ENCODE measurements at places on chromosomes 6 and 20.

- H3K4me3 ChIP-seq: no peak overlapping the region
- no peaks in the 10 kb centered on the region for H3K27me3 ChIP-seq
- no peaks in the 10 kb centered on the region for H3K36me3 ChIP-seq
These were observed 12.3 kb upstream of the PRIM2 start for GRCh38 chr6:57305107-57305506.

GRCh38 chr6:32566957-32567356, 22.7 kb downstream of the HLA-DRB1 start:
- H3K4me3 ChIP-seq: no peak overlapping the region
- no peak for DNase-seq
- no peaks in the 10 kb centered on the region for H3K27me3 ChIP-seq
- no peak overlapping the region for H3K27ac ChIP-seq
- no peaks in the 10 kb centered on the region for H3K4me1 ChIP-seq
- H3K36me3 ChIP-seq: no peaks in the 10 kb centered on the region

GRCh38 chr20:37697314-37697713, 3.5 kb downstream of the CTNNBL1 start:
- DNase-seq: no peak
- H3K4me1 ChIP-seq: peaks cover 14% of the 10 kb centered on the region
- H3K27ac ChIP-seq: no peak overlapping the region
- H3K4me3 ChIP-seq: no peak overlapping the region
- no peaks in the 10 kb centered on the region for H3K27me3 ChIP-seq

GRCh38 chr6:135210632-135211305, 29.7 kb downstream of the MYB start:
- no peaks in the 10 kb centered on the region for H3K27me3 ChIP-seq
- no peaks in the 10 kb centered on the region for H3K36me3 ChIP-seq
- H3K4me1 ChIP-seq: peaks cover 8% of the 10 kb centered on the region
- no peak overlapping the region for H3K27ac ChIP-seq
- no peak for DNase-seq
- H3K4me3 ChIP-seq: no peak overlapping the region

GRCh38 chr6:170459451-170459850, 93.7 kb downstream of the PSMB1 start:
- peak; percentile 71 for DNase-seq
- H3K27ac ChIP-seq: peak overlapping the region; percentile 48
- no peaks in the 10 kb centered on the region for H3K27me3 ChIP-seq
- no peak overlapping the region for H3K4me3 ChIP-seq
- H3K4me1 ChIP-seq: peaks cover 77% of the 10 kb centered on the region
- H3K36me3 ChIP-seq: no peaks in the 10 kb centered on the region

All from natural killer cell (primary cell).